ENCODE measurements at places on chromosomes 11 and 22. TPM values are rescaled to one million over a fixed set of nuclear protein-coding genes. Genes with fewer than 3 reads are reported as not detected.

GRCh38 chr11:17691550-17691949 is 27.8 kb upstream of the MYOD1 start:
- H3K4me3 ChIP-seq = no peak overlapping the region
- no peaks in the 10 kb centered on the region for H3K4me1 ChIP-seq
- no peak overlapping the region for H3K27ac ChIP-seq

DNA sequence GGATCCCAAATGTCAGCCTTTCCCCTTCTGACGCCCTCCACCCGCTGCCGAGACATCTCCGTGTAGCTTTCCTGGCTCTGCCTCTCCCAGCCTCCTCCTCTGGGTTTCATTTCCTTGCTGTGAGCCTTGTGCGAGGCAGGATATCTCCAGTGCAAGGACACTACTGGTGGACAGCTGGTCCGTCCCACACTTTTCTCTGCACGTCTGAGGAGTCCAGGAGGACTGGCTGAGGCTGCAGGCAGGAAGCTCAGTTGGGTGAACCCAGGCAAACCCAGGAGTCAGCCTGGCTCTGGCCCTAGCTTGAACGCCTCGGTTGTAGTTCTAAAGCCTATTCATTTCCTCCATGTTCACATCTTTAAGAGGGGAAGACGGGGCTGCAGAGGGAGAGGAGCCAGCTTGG is 145.5 kb downstream of the ST3GAL4 start:
- no peaks in the 10 kb centered on the region for H3K36me3 ChIP-seq
- no peak overlapping the region for H3K27ac ChIP-seq
- no peak overlapping the region for H3K4me3 ChIP-seq
- no peaks in the 10 kb centered on the region for H3K4me1 ChIP-seq
- H3K27me3 ChIP-seq = no peaks in the 10 kb centered on the region
- DNase-seq = no peak

GRCh38 chr22:21802056-21802455 is 65.4 kb downstream of the MAPK1 start:
- H3K27ac ChIP-seq = no peak overlapping the region
- no peaks in the 10 kb centered on the region for H3K27me3 ChIP-seq
- peaks cover 98% of the 10 kb centered on the region for H3K36me3 ChIP-seq
- no peak for DNase-seq

DNA sequence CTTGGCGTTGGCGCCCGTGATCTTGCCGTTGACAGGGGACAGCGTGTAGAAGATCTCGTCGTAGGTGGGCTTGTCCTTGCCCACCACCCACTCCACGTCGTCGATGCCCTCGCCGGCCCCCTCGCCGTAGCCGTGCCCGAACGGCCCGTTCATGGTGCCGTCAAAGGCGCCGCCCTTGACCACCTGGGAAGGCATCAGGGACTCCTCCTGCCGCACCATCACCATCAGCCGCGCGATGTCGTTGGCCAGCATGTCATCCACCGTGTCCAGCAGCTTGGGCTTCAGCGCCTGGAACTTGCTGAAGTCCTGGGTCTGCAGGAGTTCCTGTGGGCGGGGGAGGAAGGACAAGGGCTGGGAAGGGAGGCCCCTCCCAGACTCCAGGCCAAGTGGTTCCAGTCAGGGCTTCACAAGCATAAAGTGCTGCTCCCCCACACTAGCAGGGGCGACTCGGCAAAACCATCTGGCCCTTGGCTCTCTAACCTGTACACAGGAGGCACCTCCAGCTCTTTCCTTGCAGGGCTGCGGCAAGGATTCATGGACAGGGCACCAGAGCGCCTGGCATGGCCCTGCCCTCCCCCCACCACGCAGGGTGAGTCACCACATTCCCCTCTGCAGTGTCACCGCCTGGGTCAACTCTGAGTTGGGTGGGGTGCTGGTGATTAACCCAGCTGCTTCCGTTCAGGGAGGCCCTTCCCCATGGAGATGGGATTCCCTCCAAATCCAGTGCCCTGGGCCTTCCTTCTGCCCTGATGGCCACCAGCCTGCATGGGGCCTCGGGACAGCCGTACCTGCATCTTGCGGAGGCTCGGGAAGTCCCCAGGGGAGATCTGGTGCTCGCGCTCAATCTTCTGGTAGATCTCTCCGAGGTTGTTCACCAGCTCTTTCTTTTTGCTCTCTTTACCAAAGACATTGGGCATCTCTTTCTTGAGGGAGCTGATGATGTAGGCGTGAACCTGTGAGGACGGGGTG is 10.4 kb upstream of the CDC42BPG start:
- peaks cover 56% of the 10 kb centered on the region for H3K4me1 ChIP-seq
- peak overlapping the region; percentile 87 for H3K27ac ChIP-seq
- peaks cover 13% of the 10 kb centered on the region for H3K36me3 ChIP-seq

GRCh38 chr11:19218216-19218615 is 16.4 kb upstream of the CSRP3 start:
- H3K4me1 ChIP-seq = peaks cover 63% of the 10 kb centered on the region
- DNase-seq = no peak
- H3K27me3 ChIP-seq = no peaks in the 10 kb centered on the region
- H3K4me3 ChIP-seq = no peak overlapping the region
- H3K27ac ChIP-seq = peak overlapping the region; percentile 62

DNA sequence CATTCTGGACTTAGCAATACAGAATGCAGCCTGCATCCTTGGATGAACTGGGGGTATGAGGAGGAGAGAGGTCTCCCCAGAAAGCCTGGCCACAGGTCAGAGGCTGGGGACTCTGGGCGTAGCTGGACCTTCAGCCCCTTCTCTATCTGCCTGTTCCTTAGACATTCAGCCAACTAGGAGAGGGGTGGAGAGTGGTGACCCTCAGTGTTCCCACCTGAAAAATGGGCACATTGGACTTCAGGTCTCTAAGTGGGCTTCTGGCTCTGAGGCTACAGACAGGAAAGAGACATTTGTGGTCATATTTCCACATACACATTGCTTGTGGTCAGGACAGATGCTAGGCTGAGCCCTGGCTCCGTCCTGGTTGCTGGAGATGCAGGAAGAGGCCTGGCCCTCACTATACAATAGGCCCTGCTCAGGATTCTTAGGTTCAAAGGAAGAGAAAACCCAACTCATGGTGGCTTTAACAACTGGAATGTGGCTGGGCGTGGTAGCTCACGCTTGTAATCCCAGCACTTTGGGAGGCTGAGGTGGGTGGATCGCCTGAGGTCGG is 30.1 kb upstream of the CBX7 start:
- peaks cover 6% of the 10 kb centered on the region for H3K4me1 ChIP-seq
- H3K27ac ChIP-seq = no peak overlapping the region
- DNase-seq = no peak
- no peaks in the 10 kb centered on the region for H3K36me3 ChIP-seq
- no peaks in the 10 kb centered on the region for H3K27me3 ChIP-seq
- H3K4me3 ChIP-seq = no peak overlapping the region

GRCh38 chr11:100769617-100770016 is 82.5 kb downstream of the ARHGAP42 start:
- H3K4me3 ChIP-seq = no peak overlapping the region
- H3K4me1 ChIP-seq = peaks cover 4% of the 10 kb centered on the region
- peaks cover 16% of the 10 kb centered on the region for H3K36me3 ChIP-seq

DNA sequence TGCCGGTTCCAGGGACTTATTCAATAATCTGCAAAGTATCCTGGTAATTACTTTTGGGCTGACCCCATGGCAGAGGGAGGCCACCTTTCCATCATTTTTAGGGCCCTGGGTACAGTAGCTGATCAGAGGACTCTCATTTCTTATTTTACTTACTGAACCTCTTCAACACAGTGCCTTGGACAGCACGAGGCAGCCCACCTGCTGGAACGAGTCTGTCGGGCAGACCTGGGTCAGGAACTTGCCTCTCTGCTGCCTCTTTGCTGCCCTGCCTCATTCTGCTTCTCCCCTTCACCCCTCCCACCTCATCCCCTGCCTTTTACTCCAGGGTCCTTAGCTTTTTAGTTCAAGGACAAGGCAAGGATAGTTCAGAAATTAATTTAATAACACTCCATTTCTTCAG is 204.5 kb downstream of the CSNK2A3 start:
- H3K4me1 ChIP-seq = no peaks in the 10 kb centered on the region
- no peak overlapping the region for H3K27ac ChIP-seq
- H3K36me3 ChIP-seq = no peaks in the 10 kb centered on the region

- H3K27me3 ChIP-seq = no peaks in the 10 kb centered on the region
- no peak overlapping the region for H3K4me3 ChIP-seq
- no peaks in the 10 kb centered on the region for H3K36me3 ChIP-seq
- no peak for DNase-seq
- H3K27ac ChIP-seq = no peak overlapping the region
Measured at GRCh38 chr22:33315954-33316353, 257.8 kb upstream of the SYN3 start.

DNA sequence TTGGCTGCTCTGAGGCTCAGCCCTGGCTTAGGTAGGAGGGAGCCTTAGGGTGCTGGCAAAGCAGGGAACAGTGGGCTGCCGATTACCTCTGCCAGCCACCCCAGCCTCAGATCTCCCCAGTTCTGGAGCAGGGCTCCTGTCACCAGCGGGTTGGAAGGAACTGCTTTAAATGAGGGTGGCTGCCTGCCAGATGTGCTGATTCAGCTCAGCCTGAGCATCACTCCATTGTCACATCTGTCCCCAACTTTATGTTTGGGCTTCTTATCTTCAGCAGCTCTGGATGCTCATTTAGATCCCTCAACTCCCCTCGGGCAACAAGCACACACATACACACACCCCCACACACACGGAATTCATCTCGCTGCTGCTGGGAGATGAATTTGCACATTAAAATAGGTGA is 16.9 kb upstream of the ANKK1 start:
- peaks cover 40% of the 10 kb centered on the region for H3K36me3 ChIP-seq
- H3K4me1 ChIP-seq = peaks cover 4% of the 10 kb centered on the region
- no peak for DNase-seq
- H3K27ac ChIP-seq = no peak overlapping the region
- no peak overlapping the region for H3K4me3 ChIP-seq

OVOL1 gene
- total RNA-seq = 80.9 TPM

Measured in esophagus squamous epithelium (tissue), 5 donors.